Renal pelvis (tissue), 12 donors: ENCODE measurements at places on chromosomes 5 and 9. TPM values are rescaled to one million over a fixed set of nuclear protein-coding genes. Genes with fewer than 3 reads are reported as not detected.

GLDC gene
- 19.8 TPM for polyA plus RNA-seq

DNA sequence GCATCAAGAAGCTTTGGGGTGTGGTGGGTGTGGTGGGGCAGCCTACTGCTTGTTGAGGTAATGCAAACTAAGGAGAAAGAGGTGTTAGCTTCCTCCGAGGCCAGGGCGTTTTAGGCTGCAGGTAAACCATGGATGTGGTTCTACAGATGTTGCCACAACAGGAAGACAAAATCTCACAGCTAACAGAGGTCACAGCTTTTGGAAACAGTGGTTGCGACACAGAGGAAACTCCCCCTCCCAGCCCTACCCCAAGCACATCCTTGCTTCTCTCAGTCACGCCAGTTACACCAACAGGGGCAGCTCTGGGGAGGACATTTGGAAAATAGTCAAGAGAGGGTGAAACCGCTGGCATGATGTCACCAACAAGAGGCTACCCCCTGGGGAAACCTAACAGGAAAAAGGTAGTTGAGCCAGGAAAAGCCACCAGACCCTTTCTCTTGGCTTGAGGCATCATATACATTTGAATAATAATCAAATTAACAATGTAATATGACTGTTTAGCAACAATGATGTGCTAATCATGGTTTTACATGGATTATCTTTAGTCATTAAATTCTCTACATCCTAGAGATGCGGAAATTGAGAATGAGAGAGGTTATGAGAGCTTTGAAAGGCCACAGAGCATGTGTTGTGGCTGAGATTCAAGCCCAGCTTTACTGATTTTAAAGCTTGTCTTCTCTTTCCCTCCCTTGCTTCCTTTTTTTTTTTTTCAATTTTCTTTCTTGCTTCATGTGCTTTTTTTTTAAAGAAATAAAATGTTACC, 82.2 kb upstream of the IL12B start:
- no peak for DNase-seq

DNA sequence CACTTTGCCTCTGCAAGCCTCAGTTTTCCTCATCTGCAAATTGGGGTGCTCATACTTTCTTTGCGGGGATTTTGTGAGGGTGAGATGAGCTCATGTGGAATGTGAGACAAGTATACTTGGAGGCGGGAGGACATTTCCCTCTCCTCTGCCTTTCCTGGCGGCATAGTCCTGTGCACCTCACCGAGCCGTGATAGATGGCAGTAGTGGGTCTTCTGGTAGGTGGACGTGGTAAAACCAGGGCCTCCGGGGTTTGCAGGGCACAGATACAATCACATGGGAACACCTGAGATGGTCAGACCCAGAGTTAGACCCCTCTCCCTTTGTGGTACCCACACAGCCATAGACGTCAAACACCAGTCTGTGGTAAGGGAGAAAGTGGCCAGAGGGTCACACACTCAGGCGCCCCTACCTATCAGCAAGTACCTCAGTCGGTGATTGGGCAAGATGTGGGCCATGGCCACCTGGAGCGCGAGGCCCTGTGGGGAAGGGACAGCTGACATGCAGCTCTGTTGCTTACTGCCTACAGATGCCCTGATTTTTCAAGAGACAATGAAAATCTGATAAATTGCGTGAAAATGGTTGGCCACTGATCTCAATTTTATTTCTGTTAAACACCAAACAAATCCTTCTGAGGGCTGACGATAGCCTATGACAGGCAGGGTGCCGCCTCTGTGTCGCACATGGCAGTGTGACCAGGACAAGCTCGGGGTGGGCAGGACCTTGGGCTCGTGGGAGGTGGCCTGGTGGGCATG, 9.9 kb downstream of the ERGIC1 start:
- DNase-seq: no peak

TMEM171 gene
- 5.2 TPM for polyA plus RNA-seq

GRCh38 chr9:90842996-90843395, 41.4 kb downstream of the SYK start:
- DNase-seq: no peak

SLC36A2 gene
- 16.0 TPM for polyA plus RNA-seq

- DNase-seq: no peak
Observed at GRCh38 chr9:120402741-120403542, 177.0 kb downstream of the CDK5RAP2 start.

DNA sequence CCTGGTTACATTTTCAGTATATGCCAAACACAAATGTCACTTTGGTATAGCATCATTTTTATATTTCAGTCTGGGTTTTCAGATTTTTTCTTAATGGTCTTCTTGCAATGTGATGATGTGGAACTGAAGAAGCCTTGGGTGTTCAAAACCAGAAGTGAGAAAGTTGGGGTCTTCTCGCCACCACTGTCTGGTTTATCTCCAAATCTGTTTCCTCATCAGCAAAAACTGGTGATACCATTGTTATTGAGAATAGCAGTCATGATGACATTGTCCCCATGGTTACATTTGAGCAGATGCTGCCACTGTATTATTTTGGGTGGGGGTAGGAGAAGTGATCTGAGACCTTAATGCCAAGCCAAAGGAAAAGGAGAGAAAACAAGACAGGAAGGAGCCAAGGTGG, 85.9 kb upstream of the MAP3K1 start:
- DNase-seq: no peak

NUTM2G gene
- polyA plus RNA-seq: 1.3 TPM
